ENCODE measurements at places on chromosomes 6 and 20.

DNA sequence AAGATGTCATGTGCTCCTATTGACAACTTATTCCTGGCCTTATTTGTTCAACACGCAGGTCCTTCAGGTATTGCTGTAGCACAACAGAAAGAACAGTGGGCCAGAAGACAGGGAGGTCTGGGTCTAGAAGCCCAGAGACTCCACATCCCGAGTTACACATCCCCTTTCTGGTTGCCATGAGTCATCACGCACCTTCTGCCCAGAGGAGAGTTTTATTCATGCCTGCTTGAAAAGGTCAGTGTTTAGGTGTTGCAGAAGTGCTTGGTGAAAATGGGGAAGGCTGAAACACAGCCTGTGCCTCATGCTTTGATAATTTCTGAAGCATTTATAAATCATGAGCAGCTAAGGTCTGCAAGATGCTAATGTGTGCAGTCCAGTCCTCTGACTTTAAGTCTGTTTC lies 256.4 kb downstream of the GMPR start:
- DNase-seq, result peak; percentile 22

DNA sequence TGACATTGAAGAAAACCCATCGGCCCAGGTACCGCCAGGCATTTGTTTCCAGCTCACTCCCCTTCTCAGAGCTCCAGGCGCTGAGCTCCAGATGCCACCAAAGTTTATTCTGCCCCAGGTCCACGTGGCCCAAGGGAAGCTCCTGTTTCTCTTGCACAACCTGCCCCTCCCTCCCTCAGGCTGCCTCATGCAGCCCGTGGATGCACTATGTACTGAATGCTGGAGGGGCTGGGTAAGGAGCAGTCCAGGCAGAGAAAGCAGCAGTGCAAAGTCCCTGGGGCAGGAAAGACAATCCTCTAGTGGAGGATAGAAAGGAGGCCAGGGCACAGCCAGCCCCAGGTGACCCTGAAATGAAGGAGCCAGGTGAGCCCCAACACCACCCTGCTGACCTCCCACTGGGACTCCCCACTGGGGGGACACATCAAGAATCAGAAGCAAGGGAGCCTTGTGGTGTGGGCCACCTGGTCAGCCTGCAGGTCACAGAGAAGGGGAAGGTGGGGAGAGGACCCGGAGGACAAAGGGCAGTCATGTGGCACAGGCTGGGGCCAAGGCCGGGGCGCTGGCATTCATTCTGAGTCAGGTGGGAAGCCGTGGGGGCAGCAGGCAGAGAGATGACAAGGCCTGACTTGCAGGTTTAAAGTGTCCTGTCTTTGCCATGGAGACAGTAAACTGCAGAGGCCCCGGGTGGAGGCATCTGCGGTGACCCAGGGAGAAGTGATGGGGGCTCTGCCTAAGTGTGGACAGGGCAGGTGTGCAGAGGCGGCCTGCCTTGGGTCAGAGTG lies 230.1 kb downstream of the PREX1 start:
- peak; percentile 5 for DNase-seq

DNA sequence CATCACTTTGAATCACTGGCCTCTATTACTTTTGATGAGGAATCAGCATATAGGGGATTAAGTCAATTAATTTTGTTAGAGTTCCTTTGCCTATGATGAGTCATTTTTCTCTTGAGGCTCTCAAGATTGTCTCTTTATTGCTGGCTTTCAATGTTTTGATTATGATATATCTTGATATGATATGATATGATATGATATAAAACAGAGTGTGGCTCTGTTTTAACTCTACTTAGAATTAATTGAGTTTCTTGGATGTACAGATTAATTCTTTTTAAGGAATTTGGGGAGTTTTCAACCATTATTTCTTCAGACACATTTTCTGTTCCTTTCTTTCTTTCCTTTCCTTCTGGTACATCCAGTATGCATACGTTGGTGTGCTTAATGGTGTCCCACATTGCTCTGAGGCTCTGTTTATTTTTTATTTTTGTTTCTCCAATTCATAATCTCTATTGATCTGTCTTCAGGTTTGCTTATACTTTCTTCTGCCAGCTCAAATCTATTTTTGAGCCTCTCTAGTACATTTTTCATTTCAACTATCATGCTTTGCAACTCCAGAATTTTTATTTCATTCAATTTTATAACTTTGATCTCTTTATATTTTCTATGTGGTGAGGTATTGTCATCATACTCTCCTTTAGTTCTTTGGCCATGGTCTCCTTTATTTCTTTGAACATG lies 10.8 kb downstream of the FAM50B start:
- no peak for DNase-seq

DNA sequence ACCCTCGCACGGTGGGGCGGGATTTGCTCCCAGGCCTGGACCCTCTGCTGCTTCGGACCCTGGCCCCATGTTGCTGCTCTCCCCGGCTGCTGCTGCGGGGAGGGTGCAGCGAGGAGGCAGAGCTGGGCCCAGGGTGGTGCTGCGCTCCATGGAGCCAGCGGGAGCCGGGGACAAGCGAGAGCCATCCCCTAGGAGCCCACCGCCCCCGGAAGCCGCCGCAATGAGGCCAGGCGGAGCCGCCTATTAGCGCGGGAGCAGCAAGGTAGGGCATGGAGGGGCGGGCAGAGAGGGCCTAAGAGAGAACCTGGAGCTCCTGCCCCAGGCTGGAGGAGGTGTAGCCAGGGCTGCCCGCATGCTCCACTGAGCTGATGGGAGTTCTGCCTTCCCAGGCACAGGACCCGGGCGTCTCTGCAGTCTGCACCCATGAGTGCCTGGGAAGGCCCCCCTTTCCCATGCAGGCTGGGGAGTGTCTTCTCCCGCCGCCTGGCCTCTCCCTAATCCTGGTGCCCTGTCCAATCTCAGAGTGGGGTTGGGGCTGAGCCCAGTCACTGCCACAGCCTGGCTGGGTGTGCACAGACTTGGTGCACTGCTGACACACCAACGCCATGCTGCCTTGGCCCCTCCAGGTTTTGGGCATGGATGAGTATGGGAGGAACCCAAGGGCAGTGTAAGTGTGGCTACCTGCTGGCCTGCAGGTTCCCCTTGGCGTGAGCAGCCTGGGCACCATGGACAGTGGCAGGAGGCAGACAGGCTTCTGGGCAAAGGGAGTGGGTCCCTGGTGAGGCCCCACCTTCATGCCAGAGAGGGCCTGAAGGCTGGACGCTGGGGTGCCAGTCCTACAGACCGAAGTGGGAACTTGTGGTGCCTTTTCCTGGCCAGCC lies 360.6 kb upstream of the MAP3K7 start:
- DNase-seq, result no peak

DNA sequence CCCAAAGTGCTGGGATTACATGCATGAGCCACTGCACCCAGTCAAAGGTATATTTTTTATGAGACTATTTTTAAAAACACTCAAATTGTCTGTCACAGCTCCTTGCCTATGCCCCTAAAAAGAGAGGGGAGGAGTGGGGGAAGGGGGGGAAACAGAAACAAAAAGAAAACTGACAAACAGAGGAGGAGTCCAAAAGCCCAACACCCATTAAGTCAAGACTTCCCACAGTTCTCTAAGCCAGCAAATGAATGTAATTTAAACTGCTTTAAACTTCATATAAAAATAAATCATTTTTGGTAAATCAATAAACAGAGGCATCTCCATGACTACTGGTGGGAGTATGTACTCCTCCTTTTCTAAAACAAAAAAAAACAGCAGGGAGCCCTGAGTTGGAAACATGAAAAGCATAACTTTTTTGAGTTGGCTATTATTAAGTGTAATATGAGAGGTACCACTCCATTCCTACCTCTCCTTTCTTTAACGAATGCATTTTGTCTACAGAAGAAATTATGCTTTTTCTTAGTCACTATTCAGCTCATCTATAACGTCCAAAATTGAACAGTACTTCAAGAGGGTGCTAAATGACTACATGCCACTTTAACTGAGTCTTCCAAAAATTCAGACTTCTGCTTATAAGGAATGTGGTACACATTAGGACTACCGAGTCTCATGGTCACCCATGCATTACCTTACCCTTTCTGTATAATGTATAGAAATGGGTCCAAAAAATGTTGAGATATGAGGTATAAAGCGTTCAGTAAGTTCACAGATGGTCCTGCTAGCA lies 119.0 kb upstream of the PRSS16 start:
- no peak for DNase-seq

- peak; percentile 15 for DNase-seq
Observed at GRCh38 chr6:37321101-37321500, 32.7 kb upstream of the RNF8 start.

- DNase-seq, result no peak
Observed at GRCh38 chr6:15792842-15793241, 130.0 kb upstream of the DTNBP1 start.

GRCh38 chr6:56499095-56499494 lies 143.6 kb downstream of the DST start:
- DNase-seq, result no peak

DNA sequence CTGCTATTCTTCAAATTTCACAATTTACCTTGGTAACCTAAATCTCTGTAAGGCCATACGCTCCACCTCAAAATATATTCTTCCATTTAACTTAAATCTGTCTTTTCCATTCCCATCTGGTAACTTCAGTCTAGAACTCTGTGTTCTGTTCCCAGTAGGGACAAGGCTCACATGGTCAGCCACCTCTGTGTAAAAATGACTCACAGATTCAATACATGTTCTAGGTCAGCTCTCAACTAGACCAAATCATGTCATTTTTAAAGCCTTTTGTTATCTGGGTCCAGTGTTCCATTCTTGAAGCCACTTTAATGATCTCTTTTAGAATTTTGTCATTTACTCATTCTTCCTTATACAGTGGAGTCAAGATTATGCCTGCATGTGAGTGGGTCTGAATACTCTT lies 315.6 kb upstream of the CITED2 start:
- peak; percentile 20 for DNase-seq

DNA sequence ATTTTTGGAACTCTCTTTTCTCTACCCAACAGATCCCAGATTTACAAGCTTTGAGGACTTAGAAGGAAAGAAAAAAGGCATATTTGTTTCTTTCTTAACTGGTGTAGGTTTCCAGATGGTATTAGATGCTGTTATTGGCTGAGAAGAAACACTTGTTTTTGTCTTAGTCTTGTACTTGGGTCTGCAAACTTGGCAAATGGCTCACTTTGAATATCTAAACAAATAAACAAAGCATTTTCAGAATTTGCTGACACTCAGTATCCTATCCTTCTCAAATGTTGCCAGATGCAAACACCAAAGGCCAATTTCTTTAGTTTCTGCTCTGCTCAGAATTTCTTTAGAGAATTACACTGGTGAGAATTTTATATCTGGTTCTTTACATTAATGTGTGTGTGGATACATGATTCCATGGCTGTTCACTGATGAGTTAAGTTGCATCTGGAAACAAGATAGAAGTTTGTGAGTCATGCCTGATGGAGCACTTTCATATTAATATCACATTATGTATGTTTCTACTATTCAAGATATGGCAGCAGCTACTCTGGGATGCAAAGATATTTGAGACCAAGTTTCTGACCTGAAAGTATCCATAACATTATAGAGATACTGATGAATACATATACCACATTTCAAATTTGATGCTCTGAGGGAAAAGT lies 43.7 kb upstream of the CEP162 start:
- no peak for DNase-seq

- DNase-seq, result no peak
Observed at GRCh38 chr20:60034231-60035110, 76.2 kb downstream of the CDH26 start.

GRCh38 chr6:126127659-126128058 lies 141.3 kb downstream of the TRMT11 start:
- no peak for DNase-seq

- DNase-seq, result no peak
Observed at GRCh38 chr6:120493505-120493904, 840.8 kb downstream of the TBC1D32 start.

DNA sequence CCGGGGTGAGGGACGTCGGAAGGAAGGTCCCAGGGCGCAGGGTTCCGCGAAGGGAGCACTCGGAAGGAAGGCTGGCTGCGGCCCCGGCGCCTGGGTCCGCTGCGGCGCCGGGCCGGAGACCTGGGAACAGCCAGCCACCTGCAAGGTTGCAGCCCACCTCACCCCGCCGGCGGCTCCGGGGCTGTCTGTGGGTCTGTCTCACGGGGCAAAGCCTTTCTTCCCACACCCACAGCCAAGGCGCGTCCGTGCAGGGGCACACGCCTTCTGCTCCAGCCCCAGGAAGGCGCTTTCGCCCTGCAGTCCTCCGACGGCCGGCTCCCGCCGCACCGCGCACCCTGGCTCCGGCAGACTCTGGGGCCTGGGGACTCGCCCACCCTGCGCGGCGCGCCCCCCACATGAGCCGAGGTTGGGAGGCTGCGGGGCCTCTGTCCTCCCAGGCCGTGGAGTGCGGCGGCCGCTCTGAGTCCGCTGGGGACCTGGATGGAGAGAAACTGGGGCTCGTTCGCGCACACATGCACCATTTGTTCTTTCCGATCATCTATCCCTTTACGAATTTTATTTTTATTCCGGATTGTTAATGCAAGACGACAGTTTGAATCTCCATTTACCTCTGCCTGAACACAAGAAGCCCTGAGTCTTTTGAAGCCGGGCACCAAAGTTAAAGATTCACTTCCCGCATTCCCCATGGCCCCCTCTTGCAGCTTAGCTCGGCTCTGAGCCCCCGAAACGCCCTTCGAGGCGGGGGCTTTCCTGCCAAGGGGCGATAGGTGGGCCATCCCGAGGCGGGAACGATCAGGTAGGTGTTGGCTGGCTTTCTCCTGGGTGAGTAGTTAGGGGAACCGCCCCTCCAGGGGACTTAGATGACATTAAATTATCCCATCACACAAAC lies 4.5 kb upstream of the FOXC1 start:
- DNase-seq, result no peak

GRCh38 chr6:38982470-38982869 lies 66.1 kb upstream of the GLP1R start:
- peak; percentile 32 for DNase-seq

- no peak for DNase-seq
Observed at GRCh38 chr20:54110041-54110440, 39.6 kb upstream of the BCAS1 start.

GRCh38 chr6:28269492-28269891 lies 2.5 kb downstream of the ZSCAN26 start:
- DNase-seq, result peak; percentile 94

- peak; percentile 69 for DNase-seq
Observed at GRCh38 chr6:151036869-151037680, 171.6 kb downstream of the MTHFD1L start.

GRCh38 chr6:35522151-35522550 lies 9.5 kb upstream of the TULP1 start:
- no peak for DNase-seq

- no peak for DNase-seq
Observed at GRCh38 chr6:161462148-161462547, 188.3 kb upstream of the AGPAT4 start.

Data from iris pigment epithelial cell (primary cell).